ENCODE measurements at places on chromosomes 1 and 21.

DNA sequence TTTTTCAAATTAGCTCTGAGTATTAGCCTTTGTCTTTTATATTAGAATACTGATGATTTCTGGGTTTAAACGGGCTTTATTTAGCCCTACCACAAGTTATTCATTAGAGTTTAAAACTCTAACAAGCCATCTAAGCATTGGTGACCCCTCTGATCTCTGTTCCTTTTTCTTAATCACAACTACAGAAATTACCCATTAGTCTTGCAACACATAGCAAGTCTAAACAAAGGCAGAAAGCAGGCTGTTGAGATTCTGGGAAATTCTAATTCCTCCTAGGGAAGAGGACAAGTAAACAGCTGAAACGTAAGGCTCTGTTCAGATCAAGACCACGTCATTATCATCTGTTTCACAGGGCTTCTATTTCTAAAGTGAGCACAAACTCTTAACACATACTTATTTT is 491.2 kb upstream of the ZRANB2 start:
- no peak for DNase-seq

DNA sequence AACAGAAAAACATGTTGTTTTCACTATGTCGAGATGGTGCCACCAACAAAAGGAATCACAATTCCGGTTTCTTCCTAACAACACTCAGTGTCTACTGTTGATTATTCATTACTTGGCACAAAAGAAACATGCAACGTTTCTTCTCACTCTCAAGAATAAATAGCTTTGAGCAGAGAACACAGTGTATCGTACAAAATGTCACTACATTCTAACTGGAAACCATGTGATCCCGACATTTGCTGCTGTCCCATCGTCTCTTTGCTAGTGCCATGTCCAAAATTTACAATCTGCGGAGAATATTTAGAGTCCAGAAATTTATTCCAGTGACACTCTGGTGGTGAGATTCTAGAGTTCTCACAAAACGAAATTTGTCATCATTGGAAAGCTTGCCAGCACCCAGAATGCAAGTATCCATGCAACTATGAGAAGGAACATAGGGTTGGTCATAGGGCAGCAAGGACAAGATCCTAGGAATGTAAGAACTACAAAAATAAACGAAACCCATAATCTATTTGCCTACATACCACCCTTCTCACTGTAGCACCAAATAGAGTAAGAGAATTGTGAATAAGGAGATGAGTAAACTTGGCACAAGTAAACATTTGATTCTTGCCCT is 505.1 kb downstream of the LTN1 start:
- DNase-seq = no peak

DNA sequence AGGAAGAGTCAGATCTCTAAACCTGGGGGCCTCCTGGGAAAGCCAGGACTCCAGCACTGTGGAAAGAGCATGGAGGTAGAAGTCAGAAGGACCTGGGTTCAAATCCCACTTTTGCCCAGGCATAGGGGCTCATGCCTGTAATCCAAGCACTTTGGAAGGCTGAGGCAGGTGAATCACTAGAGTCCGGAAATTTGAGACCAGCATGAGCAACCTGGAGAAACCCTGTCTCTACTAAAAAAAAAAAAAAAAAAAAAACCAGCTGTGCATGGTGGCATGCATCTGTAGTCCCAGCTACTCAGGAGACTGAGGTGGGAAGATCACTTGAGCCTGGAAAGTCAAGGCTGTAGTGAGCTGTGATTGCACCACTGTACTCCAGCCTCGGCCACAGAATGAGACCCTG is 31.8 kb downstream of the LDLRAP1 start:
- DNase-seq = no peak

DNA sequence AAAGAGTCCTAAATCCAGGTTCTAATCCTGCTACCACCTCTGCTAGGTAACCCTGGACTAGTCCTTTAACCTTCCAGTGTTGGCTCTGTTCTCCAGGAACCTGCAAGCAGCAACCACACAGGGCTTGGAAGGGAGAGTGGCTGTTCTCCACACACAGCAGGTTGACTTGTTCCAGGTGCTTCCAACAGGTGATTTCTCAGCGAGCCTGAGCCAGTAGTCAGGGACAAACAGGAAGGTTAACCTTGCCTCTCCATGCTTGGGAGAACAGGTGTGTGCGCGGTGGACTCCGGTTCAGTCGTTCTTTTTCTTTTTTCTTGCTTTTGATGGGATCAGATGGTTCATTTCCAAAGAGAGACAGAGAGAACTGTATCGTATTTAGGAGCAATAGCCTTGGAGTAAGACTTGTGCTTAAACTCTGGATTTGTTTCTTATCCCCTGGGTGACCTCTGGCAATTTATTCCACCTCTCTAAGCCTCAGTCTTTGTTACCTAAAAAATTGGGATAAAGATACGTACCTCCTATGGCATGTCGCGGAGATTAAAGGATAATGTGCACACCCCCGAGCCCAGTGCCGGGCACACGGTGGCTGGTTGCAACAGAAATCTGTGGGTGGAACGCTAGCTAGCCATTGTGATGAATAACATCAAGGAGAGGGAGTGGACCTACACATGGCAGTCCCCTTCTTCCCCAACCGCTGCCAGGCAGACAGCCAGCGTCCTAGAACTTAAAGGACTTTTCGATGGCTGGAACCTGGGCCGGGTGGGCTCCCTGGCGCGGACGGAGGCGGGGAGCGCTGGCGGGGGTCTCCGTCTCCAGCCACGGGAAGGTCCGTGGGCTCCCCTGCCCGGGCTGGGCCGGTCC is 583 bp upstream of the CACHD1 start:
- no peak for DNase-seq

DNA sequence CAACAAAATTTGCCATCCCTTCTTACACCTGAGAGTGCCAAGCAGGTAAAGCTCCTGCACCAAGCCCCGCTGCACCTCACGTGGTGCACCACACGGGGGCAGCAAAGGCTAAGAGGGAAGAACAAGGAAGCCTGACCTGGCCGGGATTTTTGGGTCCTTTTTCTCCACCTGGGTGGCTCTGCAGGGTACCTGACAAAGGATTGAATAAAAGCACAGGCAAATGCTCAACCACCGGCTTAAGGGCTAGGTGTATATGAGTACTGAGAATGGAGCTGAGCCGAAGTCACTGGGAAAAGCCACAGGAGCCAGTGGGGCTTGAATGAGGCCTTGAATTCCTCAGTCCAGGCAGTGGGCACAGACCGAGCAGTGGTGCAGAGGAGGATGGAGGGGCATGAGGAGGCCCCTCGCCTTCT is 36.4 kb downstream of the ZNF697 start:
- peak; percentile 38 for DNase-seq

DNA sequence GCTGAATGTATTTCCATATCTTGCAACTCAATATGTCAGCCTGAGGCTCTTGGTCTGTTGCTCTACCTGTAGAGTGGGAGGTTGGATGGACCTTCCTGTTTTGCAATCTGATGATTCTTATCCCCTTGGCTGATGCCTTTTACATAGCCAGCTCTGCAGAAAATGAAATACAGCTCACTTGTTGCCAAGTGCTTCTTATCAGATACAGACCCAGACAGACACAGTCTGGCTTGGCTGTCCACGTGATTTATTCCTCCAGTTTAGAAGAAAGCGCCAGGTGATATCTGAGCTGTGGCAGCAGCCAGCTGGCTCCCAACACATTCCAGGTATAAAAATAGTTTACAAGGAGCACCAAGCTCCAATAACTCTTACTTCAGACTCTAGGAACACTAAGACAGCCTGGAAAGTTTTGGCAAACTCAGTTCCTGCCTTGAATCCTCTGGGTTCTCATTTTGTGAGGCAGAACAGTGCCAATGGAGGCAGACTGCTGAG is 479.2 kb upstream of the USP24 start:
- no peak for DNase-seq

DNA sequence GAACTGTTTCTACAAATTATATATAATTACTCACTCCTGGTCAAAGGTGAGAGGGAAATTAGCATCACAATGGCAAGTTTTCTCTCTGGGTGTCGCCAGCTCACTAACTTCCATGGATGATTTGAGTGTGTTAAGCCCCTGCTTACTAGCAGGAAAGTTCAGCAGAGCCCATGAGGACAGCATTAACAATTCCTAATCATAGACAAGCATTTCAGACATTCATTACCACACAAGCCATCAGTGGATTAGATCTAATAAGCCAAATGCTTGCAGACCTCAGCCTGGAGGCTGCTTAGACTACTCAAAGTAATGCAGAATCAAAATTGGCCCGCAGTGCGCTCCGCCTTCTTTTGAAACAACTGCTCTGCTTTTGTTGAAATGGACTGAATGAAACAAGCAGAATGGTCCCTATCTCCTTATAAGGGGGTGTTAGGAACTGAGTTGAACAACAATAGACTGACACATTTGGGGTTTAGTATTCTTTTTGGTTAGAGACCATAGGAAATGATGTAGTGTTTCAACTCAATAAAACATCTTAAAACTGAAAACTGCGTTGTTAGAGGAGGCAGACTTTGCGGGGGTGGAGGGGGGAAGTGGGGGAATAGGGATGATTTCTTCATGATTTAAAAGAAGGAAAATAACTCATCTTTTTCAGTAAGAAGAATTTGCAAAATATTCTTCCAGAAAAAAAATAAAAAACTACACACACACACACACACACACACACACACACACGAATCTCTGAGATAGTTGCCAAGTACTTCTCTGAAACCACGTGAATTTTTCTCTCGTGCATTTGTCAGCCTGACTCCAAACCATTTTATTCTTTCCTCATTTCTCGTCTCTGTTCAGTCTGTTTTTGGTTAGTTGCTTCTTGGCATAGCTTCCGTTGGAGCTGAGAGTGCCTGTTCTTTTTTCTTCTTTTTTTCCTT is 54.6 kb downstream of the GORAB start:
- DNase-seq = no peak

GRCh38 chr1:223010582-223011504 is 132.2 kb downstream of the TLR5 start:
- DNase-seq = no peak

- no peak for DNase-seq
Measured at GRCh38 chr1:187338762-187339412, 510.1 kb downstream of the PLA2G4A start.

- DNase-seq = no peak
Measured at GRCh38 chr1:168509875-168510791, 33.7 kb downstream of the XCL2 start.

- no peak for DNase-seq
Measured at GRCh38 chr1:206048582-206048981, 4.4 kb upstream of the RHEX start.

- no peak for DNase-seq
Measured at GRCh38 chr21:15617964-15618363, 111.8 kb upstream of the USP25 start.

- DNase-seq = no peak
Measured at GRCh38 chr21:21845901-21846300, 847.7 kb downstream of the NCAM2 start.

GRCh38 chr1:43206600-43207228 is 34.6 kb downstream of the CFAP57 start:
- no peak for DNase-seq

DNA sequence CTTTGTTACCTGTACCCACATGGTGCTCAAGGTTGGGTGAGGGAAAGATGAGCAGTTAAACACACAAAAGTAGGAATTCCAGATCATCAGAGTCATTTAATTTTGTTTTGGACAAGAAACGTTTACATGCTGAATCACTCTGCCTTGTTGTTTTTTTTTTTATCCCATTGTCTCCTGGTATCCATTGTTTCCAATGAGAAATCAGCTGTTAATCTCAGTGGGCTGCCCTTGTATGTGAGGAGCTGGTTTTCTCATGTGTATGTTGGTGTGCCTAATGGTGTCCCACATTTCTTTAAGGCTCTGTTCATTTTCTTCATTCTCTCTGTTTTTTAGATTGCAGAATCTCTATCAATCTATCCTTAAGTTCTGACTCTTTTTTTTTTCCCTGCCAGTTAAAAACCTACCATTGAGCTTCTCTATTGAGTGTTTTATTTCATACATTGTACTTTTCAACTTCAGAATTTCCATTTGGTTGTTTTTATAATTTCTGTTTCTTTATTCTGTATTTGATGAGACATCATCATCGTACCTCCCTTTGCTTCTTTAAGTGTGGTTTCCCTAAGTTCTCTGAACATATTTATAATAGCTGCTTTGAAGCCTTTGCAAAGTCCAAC is 8.8 kb upstream of the OBSCN start:
- no peak for DNase-seq

DNA sequence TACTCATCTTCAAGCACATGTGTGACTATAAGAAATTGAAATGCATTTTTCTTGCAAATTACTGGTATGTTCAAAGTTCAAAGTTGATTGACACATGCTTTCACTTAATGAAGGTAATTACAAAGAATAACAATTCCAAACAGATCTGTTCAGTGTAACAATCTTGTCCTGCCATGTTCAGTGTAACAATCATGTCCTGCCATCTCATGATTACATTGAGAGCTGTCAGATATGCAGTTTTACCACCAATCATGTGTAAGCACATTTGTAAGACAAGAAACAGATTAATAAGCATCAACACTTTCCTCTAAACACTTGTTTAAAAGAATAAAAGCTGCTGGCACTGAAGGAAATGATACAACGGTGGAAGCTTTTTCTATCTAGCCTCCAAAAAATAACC is 80.3 kb upstream of the ZNF281 start:
- no peak for DNase-seq

DNA sequence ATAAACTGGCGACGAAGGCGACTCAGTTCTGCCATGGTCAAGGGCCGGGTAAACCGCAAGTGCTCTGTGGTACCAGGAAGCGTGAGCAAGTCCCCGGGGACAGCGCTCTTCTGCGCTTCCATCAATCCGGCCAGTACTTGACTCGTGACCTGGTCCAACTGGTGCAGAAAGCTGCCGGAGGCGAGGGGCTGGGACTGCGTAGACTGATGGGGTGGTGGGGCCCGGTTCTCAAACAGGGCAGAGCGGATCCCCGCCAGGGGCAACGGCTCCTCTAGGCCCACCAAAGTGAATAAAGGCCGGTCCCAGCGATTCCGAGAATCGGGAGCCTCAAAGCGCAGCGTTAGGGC is 852 bp downstream of the KTI12 start:
- DNase-seq = no peak

DNA sequence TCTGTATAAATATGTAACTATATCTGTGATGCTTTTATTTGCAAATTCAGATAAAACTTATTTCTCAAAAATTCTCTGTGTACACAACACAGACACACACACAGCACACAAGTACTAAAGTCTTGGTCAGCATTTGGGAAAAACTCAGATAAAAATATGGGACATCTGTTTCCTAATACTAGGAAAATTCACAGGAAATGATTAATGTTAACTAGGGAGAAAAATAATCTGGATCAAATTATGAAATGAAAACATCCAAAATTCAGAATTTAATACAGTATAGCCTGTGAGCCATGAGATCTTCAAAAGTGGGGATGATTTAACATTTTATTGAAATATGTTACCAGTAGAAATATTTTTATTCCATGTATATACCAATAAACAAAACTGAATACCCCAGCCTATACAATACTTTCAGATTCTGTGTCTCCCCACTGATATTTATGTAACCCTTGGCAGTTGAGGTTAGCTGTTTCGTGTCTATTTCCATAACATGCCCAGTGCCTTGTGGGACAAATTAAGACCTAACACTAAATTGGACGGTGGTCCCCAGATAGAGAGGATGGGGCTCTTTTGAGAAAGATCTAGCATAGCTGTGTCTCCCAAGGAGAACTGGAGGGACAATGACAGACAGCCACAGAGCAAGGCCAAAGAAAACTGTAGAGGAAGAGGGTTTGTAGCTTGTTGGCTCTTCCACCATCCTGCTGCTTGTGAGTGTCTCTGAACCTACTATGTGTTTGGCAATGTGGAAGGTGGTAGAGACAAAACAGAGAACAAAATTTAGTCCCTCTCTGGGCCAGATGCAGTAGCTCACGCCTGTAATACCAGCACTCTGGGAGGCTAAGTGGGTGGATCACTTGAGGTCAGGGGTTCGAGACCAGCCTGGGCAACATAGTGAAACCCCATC is 47.2 kb downstream of the GNG12 start:
- no peak for DNase-seq

GRCh38 chr1:64692911-64693310 is 52.0 kb upstream of the RAVER2 start:
- DNase-seq = no peak

- DNase-seq = no peak
Measured at GRCh38 chr1:33331444-33332356, 10.8 kb upstream of the A3GALT2 start.
